ENCODE measurements at places on chromosomes 5 and 9.

- no peak overlapping the region for H3K4me3 ChIP-seq
- H3K27ac ChIP-seq = no peak overlapping the region
- no peaks in the 10 kb centered on the region for H3K4me1 ChIP-seq
- no peaks in the 10 kb centered on the region for H3K36me3 ChIP-seq
These were observed 212.6 kb downstream of the MCTP1 start for GRCh38 chr5:95072281-95072680.

DNA sequence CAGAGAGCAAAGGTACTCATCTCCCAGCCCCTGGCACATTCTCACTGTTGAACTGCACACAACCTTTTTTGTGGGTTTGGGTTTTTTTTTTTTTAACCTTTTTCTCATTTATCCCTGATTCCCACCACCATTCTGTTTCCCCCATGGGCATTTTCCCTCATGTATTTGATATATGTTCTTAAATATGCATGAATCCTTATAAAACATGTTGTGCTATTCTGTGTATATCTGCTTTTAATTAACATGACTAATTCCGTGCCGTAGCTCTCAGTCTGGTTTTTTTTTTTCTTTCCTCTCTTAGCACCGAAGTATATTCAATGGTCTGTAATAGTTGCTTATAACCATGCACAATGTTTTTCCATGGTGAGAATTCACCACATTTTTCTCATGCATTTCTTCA is 204.5 kb downstream of the RGS3 start:
- no peak overlapping the region for H3K27ac ChIP-seq
- no peaks in the 10 kb centered on the region for H3K36me3 ChIP-seq
- no peaks in the 10 kb centered on the region for H3K27me3 ChIP-seq

DNA sequence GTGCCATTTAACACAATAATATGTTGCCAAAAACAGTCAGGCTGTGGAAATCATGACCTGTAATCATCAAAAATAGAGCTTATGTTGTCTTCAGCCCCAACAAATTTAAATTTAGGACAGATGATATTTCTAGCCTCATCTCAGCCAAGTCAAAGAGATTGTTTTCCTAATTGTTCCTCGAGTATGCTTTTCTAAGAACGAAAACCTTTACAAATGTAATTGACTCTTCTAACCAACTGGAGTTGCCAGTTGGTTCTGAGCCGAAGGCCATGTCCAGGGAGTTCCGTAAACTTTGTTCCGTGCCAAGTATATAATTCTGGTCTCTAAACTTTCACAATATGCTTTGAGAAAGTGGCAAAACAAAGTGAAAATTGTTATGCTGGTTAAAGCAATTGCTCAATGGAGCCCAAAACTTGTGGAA is 160.8 kb downstream of the CEMIP2 start:
- H3K4me1 ChIP-seq = no peaks in the 10 kb centered on the region
- H3K27me3 ChIP-seq = no peaks in the 10 kb centered on the region
- H3K36me3 ChIP-seq = no peaks in the 10 kb centered on the region
- peak; percentile 31 for DNase-seq
- H3K27ac ChIP-seq = no peak overlapping the region

GRCh38 chr9:105886136-105886535 is 191.8 kb downstream of the TMEM38B start:
- no peaks in the 10 kb centered on the region for H3K27me3 ChIP-seq
- no peak overlapping the region for H3K4me3 ChIP-seq
- H3K4me1 ChIP-seq = no peaks in the 10 kb centered on the region
- no peaks in the 10 kb centered on the region for H3K36me3 ChIP-seq

- H3K27me3 ChIP-seq = no peaks in the 10 kb centered on the region
- no peaks in the 10 kb centered on the region for H3K36me3 ChIP-seq
- H3K4me3 ChIP-seq = no peak overlapping the region
- no peak for DNase-seq
These were observed 289.6 kb upstream of the ADAMTSL1 start for GRCh38 chr9:18184401-18184800.

- H3K27me3 ChIP-seq = no peaks in the 10 kb centered on the region
- H3K27ac ChIP-seq = no peak overlapping the region
- H3K4me1 ChIP-seq = no peaks in the 10 kb centered on the region
- no peak overlapping the region for H3K4me3 ChIP-seq
- H3K36me3 ChIP-seq = no peaks in the 10 kb centered on the region
These were observed 5.1 kb upstream of the TERT start for GRCh38 chr5:1299961-1300360.

DNA sequence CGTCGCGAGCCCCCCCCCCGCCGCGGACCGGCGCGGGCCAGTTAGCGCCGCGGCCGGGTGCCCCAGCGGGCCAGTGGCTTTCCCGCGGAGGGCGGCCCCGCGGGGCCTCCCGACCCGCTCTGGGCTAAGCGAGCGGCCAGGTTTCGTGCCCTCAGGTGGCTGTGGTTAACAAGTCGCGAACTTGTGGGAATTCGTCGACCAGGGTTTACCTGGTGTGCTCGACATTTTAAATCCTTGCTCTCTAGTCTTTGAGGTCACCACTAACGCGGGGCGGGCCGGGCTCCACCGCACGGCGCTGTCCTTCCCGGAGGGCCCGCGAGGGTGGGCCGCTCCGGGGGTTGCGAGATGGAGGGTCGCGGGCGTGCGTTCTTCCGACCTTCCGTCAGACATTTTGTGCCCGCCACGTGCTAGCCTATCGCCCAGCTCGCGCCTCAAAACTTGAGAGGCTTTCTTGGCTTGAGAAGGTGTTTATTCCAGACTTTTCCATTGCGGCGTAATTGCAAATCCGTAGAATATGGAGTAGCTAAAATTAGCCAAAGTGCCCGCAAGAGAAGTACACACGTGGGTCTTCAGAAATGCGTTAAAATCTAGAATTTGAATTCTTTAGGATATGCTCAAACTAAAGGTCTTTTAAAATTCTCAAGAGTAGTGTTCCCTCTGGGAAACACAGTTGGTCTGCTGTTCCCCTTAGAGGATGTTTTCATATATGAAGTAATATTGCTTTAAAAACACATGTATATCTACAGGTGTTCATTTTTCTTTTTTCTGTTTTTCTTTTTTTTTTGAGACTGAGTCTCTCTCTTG is 2.1 kb downstream of the ANP32B start:
- no peaks in the 10 kb centered on the region for H3K27me3 ChIP-seq
- H3K4me1 ChIP-seq = peaks cover 14% of the 10 kb centered on the region
- peak; percentile 43 for DNase-seq
- H3K36me3 ChIP-seq = no peaks in the 10 kb centered on the region
- peak overlapping the region; percentile 99 for H3K27ac ChIP-seq

GRCh38 chr9:132016456-132016855 is 63.2 kb downstream of the MED27 start:
- peaks cover 25% of the 10 kb centered on the region for H3K4me1 ChIP-seq
- DNase-seq = no peak
- H3K4me3 ChIP-seq = no peak overlapping the region
- H3K27ac ChIP-seq = no peak overlapping the region
- H3K27me3 ChIP-seq = no peaks in the 10 kb centered on the region

GRCh38 chr5:124919747-124920525 is 173.5 kb upstream of the ZNF608 start:
- H3K27me3 ChIP-seq = no peaks in the 10 kb centered on the region
- no peak overlapping the region for H3K27ac ChIP-seq
- DNase-seq = no peak
- no peaks in the 10 kb centered on the region for H3K36me3 ChIP-seq
- no peak overlapping the region for H3K4me3 ChIP-seq

- no peak overlapping the region for H3K27ac ChIP-seq
- H3K4me3 ChIP-seq = no peak overlapping the region
- H3K27me3 ChIP-seq = no peaks in the 10 kb centered on the region
- H3K4me1 ChIP-seq = no peaks in the 10 kb centered on the region
- no peak for DNase-seq
These were observed 372.2 kb downstream of the ZSWIM6 start for GRCh38 chr5:61704289-61704688.

GRCh38 chr9:116275418-116276195 is 122.0 kb downstream of the PAPPA start:
- no peak overlapping the region for H3K4me3 ChIP-seq
- H3K4me1 ChIP-seq = peaks cover 5% of the 10 kb centered on the region
- no peaks in the 10 kb centered on the region for H3K36me3 ChIP-seq
- H3K27ac ChIP-seq = no peak overlapping the region
- DNase-seq = no peak
- no peaks in the 10 kb centered on the region for H3K27me3 ChIP-seq

DNA sequence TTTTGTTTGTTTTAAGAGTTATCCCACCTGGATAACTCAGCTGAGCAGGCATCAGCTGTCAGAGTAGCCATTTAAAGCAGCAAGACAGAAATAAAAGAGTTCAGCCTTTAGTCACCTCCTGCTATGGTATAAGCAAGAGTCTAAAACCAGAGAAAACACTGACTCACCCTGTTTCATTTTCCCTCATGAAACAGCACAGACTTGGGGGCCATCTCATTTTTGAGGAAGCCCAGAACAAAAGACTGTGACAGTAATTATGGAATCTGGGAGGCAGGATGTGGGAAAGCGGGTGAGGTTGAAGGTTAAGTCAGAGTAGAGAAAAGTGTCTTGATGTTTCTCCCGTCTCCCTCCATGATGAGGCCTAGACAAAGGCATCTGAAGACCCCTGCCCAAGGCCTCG is 90.2 kb upstream of the FAM174A start:
- H3K4me3 ChIP-seq = no peak overlapping the region
- no peak for DNase-seq
- H3K27ac ChIP-seq = no peak overlapping the region
- H3K4me1 ChIP-seq = no peaks in the 10 kb centered on the region
- no peaks in the 10 kb centered on the region for H3K27me3 ChIP-seq
- no peaks in the 10 kb centered on the region for H3K36me3 ChIP-seq

- H3K27me3 ChIP-seq = no peaks in the 10 kb centered on the region
- DNase-seq = no peak
- no peak overlapping the region for H3K4me3 ChIP-seq
These were observed 33.2 kb downstream of the UGT3A2 start for GRCh38 chr5:36033486-36033885.

DNA sequence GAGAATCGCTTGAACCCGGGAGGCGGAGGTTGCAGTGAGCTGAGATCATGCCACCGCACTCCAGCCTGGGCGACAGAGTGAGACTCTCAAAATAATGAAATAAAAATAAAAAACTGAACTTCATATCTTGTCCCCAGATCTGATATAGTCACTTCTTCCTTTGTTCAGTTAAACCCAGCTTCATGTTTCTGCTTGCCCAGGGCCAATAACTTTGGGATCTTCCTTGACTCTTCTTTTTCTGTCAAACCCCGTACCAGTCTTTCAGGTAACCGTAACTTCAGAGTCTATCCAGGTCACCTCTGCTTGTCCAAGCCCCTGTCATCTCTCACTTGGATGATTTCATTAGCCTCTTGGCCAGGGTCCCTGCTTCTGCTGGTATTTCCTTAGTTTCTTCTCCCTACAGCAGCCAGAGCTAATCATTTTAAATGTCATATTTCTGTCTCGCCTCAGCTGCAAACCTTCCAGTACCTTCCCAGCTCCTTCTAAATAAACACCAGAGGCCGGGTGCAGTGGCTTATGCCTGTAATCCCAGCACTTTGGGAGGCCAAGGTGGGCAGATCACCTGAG is 19.7 kb upstream of the ABL1 start:
- no peak for DNase-seq
- H3K4me1 ChIP-seq = no peaks in the 10 kb centered on the region
- no peak overlapping the region for H3K4me3 ChIP-seq
- no peaks in the 10 kb centered on the region for H3K27me3 ChIP-seq
- no peak overlapping the region for H3K27ac ChIP-seq

GRCh38 chr5:36569491-36569890 is 36.9 kb upstream of the SLC1A3 start:
- peaks cover 6% of the 10 kb centered on the region for H3K4me1 ChIP-seq
- H3K4me3 ChIP-seq = no peak overlapping the region
- no peaks in the 10 kb centered on the region for H3K27me3 ChIP-seq
- DNase-seq = peak; percentile 61
- no peaks in the 10 kb centered on the region for H3K36me3 ChIP-seq

DNA sequence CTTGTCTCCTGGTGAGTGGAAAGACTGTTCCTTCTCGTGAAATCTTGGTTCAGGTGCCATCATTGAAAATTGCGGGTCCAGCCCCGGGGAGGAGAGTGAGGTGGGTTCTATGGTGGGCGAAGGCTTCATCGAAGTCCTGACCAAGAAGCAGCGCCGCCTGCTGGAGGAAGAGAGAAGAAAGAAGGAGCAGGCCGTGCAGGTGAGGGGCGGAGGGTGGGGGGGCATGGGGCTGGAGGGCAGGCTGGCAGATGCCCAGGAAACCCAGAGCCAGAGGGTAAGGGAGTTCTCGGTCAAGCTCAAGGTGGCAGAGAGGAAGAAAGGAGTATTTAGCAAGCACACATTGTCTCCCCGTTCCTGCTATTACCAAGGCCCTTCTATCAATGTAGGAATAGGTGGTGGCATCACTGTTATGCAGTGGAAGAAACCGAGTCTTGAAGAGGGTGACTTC is 24.3 kb upstream of the POMT1 start:
- H3K27ac ChIP-seq = no peak overlapping the region
- no peaks in the 10 kb centered on the region for H3K36me3 ChIP-seq
- no peaks in the 10 kb centered on the region for H3K4me1 ChIP-seq
- no peaks in the 10 kb centered on the region for H3K27me3 ChIP-seq
- peak; percentile 61 for DNase-seq

- no peaks in the 10 kb centered on the region for H3K36me3 ChIP-seq
- H3K27me3 ChIP-seq = no peaks in the 10 kb centered on the region
- H3K4me1 ChIP-seq = peaks cover 1% of the 10 kb centered on the region
- DNase-seq = no peak
These were observed 6.2 kb downstream of the OXCT1 start for GRCh38 chr5:41863871-41864486.

GRCh38 chr9:89277043-89277442 is 34.0 kb upstream of the CKS2 start:
- DNase-seq = no peak
- no peaks in the 10 kb centered on the region for H3K36me3 ChIP-seq
- H3K27ac ChIP-seq = no peak overlapping the region
- H3K4me3 ChIP-seq = no peak overlapping the region
- H3K27me3 ChIP-seq = no peaks in the 10 kb centered on the region

DNA sequence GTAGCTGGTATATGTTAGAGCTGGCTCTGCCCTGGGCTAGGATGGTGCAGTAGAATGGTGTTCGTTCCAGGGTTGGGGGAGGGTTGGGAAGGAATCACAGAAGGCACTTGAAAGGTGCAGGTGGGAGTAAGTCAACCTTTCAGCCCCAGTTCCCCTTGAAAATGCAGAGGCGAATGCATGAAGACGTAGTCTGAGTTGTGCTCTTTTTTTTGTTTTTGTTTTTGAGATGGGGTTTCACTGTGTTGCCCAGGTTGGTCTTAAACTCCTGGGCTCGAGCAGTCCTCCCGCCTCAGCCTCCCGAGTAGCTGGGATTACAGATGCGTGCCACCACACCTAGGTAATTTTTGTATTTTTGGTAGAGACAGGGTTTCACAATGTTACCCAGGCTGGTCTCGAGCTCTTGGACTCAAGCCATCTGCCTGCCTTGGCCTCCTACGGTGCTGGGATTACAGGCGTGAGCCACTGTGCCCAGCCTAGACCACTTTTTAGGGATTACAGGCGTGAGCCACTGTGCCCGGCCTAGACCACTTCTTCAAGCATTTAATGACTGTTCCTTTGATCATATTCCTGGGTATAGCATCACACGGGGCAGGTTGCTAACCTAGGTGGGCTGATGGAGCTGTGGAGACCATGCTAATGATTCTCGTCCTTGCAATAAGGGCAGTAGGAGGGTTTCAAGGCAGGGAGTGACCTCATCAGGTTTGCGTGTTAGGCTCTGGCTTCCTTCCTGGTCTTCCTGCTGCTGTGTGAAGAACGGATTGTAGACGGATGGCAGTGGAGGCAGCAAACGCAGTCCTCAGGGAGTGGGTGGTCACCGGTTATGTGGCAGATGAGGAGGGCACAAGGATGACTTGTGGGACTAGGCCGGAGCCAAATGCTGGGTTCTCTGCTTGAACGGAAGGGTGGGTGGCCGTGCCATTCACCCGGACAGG is 13.7 kb downstream of the EHMT1 start:
- no peak overlapping the region for H3K4me3 ChIP-seq
- no peak overlapping the region for H3K27ac ChIP-seq
- no peaks in the 10 kb centered on the region for H3K36me3 ChIP-seq
- H3K4me1 ChIP-seq = peaks cover 19% of the 10 kb centered on the region
